ENCODE measurements at places on chromosomes 5 and 9.
A peak's percentile ranks its signal among the peaks of the same experiment; 100 is the strongest.

GRCh38 chr5:75601996-75602395 lies 9.3 kb upstream of the ANKDD1B start:
- no peak for DNase-seq

GRCh38 chr9:34783951-34784487 lies 74.1 kb upstream of the CCL21 start:
- DNase-seq = no peak

DNA sequence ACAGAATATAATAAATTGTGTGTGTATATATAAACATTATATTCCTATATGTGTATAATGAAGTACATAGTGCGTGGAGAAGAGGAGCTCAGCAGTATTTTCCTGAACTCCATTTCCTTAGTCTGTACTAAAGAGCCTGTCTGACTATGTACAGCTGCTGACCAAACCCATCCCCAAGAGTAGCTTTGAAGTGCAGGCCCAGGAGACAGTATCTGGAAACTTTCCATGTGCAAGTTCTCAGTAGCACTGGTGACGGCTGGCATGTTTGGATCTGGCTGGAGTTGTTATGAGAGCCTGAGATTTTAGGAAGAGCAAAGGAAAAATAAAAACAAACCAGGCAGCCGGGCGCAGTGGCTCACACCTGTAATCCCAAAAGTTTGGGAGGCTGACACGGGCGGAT lies 244.2 kb downstream of the RFK start:
- DNase-seq = no peak

- DNase-seq = no peak
These were observed 145.0 kb downstream of the MED27 start for GRCh38 chr9:131934673-131935072.

GRCh38 chr5:31754741-31755675 lies 116.1 kb downstream of the PDZD2 start:
- DNase-seq = no peak

GRCh38 chr5:131068893-131069643 lies 96.0 kb downstream of the HINT1 start:
- no peak for DNase-seq

GRCh38 chr9:18394847-18395351 lies 79.1 kb upstream of the ADAMTSL1 start:
- DNase-seq = peak; percentile 9

DNA sequence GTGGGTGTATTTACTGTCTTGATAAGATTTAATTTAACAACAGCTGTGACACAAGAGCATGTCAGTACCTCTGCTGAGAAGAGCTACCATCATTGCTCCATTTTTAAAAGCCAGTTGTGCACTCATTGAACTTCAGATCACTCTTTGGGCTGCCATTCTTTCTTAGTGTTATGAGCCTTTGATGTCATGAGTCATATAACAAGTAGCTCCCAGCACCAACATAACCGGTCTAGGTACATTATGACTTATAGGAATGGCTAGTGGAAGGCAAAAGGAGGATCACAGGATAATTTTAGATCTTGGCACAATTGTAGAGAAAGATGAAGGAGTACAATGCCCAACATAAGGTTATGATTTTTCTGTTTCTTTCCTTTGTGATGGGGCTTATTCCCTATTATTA lies 170.8 kb upstream of the FBN2 start:
- no peak for DNase-seq

GRCh38 chr5:125891061-125891725 lies 532.0 kb upstream of the GRAMD2B start:
- no peak for DNase-seq

- DNase-seq = peak; percentile 57
These were observed 35.7 kb downstream of the SECISBP2 start for GRCh38 chr9:89353989-89354388.

GRCh38 chr5:79048437-79048836 lies 21.0 kb downstream of the DMGDH start:
- DNase-seq = no peak

DNA sequence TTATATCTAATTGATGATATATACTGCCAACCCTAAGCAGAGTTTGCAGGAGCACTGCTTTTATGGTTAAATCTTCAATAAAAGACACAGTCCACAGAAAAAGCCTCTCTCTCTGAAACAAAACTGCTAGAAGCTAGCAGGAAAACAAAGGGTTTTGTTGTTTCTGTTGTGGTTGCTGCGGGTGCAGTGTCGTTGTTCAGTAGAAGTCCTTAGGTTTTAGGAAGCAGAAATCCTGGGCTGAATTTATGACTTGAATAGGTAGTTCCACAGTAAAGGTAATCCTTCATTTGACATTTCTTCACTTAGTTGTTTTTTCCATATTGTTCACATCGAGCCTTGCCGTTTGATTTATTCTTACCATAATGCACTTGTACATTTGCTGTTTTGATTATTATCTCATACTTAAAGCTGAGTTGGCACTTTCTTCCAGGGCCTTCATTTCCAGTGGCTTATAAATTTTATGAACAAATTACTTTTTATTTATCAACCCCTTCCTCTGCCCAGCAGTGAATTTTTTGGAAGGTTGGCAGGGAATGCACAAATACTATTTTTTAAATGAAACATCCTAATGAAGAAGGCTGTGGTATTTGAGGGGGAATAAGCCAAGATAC lies 209.6 kb upstream of the SLC30A5 start:
- DNase-seq = no peak

DNA sequence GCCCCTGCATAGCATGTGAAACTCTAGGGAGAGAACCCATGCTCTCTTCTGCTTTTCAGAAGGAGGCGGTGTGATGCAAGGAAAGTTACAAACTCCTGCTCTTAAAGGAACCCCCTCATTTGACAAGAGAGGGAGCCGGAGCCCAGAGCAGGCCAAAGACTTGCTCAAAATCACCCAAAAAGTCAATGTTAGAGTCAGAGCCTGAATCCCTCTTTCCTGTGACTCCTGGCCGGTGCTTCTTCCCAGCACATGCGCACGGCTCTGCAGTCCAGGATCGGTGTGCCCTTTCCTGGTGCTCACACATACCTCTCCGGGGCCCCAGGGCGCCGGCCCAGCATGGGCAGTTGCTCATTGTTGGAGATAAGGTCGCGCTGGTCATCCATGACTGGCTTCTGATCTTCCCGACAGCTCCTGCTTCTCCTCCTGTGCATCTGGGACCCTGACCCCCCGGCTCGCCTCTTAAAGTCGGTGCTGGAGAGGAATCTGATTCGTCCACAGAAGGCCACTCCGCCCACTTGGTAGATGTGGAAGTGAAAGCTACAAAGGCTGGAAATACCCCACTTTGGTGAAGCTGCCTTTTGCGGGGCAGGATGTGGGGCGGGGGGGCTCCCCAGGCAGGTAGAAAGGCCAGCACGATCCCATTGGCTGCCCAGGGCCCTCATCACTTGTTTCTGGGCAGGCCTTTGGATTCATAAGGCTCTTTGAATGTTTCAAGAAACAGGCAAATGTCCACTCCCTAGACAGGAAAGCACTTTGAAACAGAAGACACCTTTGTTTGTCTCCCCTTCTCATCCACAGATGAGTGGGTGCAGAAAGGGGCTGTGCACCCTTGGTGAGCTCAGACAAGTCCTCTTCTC lies at the start of gene CD74:
Gene CD74, minus strand, starts transcription at position 592 of the 857 bp plus-strand sequence. Its CDS starts 161 bp downstream, at position 431.
- DNase-seq = no peak

DNA sequence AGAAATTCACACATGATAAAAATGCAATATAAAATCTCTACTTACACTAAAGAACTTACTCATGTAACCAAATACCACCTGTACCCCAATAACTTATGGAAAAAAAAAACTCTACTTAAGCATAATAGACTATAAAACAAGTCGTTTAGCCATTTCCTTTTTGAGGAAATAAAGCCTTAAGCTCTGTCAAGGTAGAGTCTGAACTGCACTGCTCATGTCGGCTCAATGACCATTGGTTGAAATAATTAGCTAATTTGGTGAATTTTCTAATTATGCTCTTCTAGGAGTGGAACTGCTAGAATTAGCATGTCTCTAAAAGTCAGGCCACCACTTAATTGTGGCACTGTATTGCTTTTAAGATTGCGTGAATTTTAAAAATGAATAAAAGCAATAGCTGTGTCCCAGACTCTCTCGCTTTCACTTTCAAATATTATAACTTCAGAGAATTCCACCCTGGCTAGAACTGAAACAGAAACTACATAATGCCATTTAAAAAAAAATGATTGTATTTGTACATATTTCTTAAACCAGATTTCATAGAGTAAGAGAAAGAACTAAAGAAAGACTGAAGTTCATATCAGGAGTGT lies 113.0 kb upstream of the PCA3 start:
- DNase-seq = no peak

- DNase-seq = no peak
These were observed 65.9 kb downstream of the ARHGAP26 start for GRCh38 chr5:142836048-142836447.

DNA sequence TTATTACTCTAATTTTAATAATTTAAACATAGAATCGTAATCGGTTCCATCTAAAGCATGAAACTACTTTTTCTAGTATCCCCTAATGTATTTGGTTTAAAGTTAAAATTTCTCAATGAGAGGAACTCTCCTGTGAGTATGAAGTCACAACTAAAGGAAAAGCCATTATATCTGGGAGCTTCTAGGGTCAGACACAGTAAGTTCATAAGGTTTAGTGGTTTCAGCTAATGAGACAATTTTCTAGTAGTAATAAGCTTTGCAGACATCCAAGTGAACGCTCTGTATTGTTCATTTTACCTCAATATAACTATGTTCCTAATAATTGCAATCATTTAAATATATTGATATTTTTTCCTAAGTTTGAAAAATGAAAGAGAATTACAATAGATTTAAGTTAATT lies 364.4 kb upstream of the CDH9 start:
- no peak for DNase-seq
